Neural progenitor cell (in vitro differentiated cells): ENCODE measurements at places on chromosomes 6 and 20. TPM values are rescaled to one million over a fixed set of nuclear protein-coding genes. Genes with fewer than 3 reads are reported as not detected.

- DNase-seq: no peak
Measured at GRCh38 chr20:855466-856360, 22.2 kb downstream of the FAM110A start.

DNA sequence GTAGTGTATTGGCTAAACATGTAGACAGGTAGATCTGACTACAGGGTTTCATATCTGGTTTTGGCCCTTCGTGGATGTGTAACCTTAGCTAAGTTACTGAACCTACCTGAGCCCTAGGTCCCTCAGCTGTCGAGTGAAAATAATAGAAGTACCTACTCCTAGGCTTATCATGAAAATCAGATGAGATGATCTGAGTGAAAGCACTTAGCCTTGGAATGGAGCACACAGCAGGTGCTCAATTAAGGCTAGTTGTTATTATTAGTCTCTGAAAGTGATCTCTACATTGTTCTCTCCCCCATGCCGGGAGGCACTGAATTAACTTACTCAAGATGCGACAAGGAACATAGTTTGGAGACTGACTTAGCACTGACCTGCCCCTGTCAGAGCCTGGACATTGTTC lies 174.7 kb upstream of the ZNF217 start:
- DNase-seq: peak; percentile 70

GRCh38 chr20:63648895-63649589 lies 4.2 kb downstream of the STMN3 start:
- no peak for DNase-seq

DNA sequence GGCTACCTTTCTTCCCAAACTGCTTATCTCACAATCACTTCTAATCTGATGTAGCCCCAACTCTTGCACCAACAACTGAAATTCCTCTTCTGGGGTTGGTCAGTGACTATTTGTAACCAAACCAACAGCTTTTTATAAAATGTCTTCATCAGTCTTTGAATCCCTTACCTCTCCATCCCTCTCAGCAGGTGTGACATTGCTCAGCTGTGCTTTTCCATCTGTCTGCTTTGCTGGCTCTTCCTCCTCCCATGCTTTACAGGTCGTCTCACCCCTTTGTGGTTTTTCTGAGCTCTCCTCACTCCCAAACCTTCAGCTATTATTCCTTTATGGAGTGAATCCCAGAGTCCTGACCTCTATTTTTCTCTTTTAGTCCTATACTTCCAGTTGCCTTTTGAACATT lies 5.9 kb downstream of the MAP7 start:
- no peak for DNase-seq

DNA sequence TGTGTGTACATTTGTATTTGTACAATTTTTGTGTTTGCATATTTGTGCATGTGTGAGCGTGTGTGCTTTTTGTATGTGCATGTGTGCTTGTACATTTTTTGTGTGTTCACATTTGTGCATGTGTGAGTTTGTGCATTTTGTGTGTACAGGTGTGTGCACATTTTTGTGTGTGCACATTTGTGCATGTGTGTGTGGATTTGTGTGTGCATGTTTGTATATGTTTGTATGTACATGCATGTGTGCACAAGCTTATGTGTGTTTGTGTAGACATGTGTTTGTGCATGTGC lies 28.9 kb downstream of the PRR18 start:
- DNase-seq: no peak

DNA sequence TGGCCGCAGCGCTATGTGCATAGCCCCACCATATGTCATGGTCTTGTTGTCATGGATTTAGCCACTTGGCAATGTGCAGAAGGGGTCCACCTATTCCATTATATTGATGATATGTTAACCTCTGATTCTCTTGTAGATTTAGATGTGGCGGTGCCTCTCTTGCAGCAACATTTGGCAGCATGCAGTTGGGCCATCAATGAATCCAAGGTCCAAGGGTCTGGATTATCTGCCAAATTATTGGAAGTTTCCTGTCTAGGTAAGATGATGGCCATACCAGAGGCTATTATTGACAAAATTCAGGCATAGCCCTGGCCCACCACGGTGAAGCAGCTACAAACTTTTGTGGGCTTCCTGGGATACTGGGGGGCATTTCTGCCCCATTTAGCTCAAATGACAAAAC lies 31.4 kb downstream of the HDDC2 start:
- DNase-seq: no peak

DNA sequence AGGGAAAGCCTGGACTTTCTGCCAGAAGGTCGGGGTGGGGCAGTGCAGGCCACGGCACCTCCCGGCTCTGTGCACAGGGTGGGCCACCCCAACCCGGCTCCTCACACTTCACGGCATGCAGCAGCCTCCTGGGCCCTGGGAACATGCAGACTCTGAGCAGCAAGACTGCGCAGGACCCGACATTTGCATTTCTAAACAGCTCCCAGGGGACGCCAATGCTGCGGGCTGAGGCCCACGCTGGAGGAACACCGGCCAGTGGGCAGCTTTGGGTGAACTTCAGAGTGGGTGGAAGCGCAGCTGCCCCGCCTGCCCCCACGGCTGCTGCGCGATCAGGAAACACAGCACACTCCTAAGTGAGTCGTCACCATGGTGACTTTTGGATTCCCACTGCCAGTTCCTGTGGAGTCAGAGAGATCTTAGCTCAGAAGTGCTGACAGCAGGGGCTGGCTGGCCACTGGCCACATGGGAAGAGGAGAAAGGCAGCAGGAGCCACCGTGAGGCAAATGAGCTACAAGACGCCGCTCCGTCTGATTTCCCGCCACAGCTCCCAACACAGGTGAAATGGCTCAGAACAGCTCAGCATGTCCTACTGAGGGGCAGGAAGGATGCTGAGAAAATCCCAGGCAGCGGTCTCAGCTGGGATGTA lies 52.1 kb downstream of the RNASET2 start:
- DNase-seq: peak; percentile 55

GRCh38 chr6:41996997-41997396 lies 53.3 kb upstream of the TAF8 start:
- DNase-seq: no peak

DNA sequence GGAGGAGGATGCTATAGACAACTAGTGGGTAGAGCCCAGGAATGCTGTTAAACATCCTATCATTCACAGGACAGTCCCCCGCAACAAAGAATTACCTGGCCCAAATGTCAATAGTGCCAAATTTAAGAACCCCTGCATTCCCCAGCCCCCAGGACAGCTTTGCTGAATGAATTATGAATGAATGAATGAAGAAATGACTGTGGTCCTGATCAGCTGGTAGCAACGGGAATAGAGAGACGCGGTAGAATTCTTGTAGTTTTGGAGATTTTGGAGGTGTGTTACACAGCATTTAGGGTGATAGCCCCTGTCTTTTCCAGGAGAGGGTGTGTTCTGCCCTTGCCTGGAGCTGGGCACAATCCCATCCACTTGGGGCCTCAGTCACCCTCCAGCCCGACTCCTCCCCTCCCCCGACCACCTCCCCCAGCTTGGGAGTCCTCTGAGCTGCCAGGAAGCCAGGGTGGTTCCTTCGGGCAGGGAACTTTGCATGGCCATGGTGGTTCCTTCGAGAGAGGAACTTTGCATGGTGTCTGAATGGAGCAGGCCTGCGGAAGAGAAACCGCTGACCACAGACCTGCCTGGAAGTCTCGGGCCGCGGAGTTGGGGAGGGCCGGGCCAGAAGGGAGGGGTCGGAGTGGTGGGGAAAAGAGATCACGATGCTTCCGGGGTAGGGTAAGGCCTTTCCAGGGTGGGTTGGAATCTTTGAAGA lies 1.0 kb upstream of the HCK start:
- peak; percentile 30 for DNase-seq

DNA sequence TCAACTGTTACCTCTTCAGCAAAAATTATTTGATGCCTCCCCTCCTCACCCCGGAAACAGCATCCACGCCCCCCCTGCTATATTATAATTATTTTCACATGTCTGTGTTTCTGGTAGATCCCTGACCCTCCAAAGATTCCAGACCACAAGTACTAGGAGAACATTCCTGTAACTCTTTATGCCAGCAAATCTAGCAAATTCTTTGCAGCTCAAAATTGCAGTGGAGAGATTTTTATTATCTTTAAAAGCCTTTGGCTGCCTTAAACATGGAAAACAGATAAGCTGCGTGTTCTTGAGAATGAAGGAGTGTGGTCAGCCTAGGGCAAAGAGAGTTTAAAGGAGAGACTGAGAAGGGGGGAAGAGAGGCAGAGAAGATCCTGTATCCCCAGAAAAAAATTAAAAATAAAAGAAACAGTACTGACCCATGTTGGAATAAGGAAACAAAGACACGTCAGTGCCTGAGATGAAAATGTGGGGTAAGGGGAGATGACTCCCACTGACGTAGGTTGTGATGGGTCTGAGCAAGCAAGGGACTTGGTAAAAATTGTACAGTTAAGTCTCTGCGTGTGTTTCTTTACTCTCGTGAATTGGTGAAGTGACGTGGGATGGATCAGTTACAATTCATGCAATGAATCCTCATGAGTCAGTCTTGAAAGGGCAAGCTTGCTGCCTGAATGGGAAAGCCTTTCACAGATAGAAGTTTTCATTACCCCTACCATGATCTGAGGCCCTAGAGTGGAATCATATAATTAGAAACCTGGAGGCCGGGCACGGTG lies 8.3 kb downstream of the ID4 start:
- DNase-seq: no peak

DNA sequence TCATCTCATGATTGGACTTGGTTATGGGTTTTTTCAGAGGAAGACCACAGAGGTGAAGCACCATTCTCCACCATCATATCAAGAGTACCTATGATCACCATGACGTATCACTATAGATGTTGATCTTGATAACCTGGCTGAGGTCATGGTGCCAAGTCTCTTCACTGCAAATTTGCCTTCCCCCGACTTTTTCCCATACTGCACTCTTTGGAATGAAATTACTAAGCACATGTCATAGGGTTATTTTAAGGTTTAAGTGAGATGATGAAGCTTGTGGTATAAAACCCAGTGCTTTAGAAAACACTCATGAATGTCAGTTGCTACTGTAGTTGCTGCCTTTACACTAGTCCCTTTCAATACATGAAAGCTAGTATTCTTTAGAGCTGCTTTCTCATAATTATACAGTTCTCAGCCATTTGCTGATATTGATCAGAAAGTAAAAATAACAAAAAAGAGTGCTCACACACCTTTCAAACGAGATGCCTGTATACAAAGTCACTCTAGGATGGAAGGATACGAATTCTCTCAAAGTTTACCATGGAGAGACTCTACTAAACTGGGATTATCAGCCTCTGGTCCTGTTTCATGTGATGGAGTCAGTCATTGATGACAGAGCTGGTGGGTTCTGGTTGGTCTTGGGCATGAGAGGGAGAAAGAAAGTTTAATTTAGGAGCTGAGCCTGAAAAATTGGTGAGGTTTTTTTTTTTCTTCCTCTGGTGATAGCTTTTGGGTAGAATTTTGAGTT lies 228.1 kb downstream of the PRL start:
- DNase-seq: no peak

- peak; percentile 59 for DNase-seq
Measured at GRCh38 chr20:31967830-31968249, at the start of gene XKR7. XKR7 (plus strand) TSS chr20:31968151; CDS start chr20:31968176, 25 bp downstream.

GRCh38 chr6:87747646-87748045 lies 45.6 kb upstream of the AKIRIN2 start:
- DNase-seq: no peak

GRCh38 chr6:34524499-34524898 lies 31.6 kb downstream of the SPDEF start:
- no peak for DNase-seq

- DNase-seq: no peak
Measured at GRCh38 chr6:37272834-37273566, 15.1 kb upstream of the TMEM217 start.

DNA sequence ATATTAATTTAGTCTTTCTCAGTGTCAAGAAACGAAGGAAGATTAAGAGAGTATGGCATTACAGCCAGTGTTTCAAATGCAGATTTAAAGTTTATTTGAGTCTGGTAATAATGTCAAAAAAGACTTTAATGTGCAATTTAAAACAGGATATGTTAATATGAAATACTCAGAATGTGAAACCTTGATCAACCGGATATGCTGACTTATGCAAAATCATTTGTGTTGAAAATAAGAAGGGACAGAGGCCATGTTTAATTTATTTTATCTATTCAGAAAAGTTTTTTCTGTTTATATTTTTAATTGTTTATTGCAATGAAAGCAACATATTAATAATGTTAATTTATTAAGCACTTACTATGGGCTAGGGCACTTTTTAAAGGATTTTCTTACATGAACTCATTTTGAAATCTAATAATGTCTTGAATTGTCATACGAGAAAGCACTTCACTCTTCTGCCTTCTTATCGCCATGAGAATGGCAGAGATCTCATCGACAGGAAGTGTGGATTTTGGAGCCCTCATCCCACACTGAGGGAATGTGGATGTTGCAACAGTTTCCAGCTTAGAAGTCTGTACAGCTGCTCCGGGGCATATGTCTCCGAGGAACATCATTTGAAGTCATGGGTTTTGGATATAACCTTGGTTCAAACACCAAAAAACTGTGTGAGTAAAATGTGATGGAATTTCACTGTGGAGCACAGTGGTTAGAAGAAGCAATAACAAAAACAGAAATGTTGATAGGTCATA lies 1410.4 kb downstream of the EPHA7 start:
- DNase-seq: no peak

- DNase-seq: no peak
Measured at GRCh38 chr6:139713424-139713823, 339.0 kb upstream of the CITED2 start.

DNA sequence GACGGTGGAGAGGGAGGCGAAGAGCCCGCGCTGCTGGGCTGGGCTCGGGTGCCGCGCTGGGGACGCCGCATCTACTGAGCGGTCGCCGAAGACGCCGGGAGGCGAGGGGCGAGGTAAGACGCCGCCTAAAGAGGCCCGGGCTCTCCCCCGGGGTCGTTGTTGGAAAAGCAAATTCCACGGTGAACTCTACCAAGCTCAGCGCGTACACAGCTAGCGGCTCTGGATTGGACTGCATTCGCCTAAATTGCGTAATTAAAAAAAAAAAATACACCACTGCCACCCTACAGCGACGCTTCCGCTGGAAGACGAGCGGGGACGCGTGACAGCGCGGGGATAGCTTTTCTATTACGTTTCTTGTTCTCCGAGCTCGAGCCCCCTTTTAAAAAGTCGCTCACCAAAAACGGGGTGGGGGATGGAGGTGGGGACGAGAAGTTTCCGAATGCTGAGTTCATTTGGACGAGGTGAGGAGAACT lies 92.0 kb upstream of the PRDM1 start:
- DNase-seq: peak; percentile 63

GRCh38 chr6:80282913-80283554 lies 176.6 kb downstream of the BCKDHB start:
- no peak for DNase-seq

GRCh38 chr6:52976591-52977035 lies 18.5 kb downstream of the GSTA4 start:
- DNase-seq: peak; percentile 30

The DZANK1 gene
- total RNA-seq: 5.3 and 8.3 TPM in 2 replicates

The SRXN1 gene
- total RNA-seq: 6.8 and 12.8 TPM in 2 replicates

The POM121L2 gene
- total RNA-seq: not detected in 2 replicates

The SEMG1 gene
- not detected in 2 replicates for total RNA-seq

The LCA5 gene
- total RNA-seq: 10.7 and 13.2 TPM in 2 replicates

The ENPP4 gene
- 13.1 and 22.9 TPM in 2 replicates for total RNA-seq

The MYL9 gene
- total RNA-seq: 12.4 and 22.9 TPM in 2 replicates

The SAMD5 gene
- 0.06 and 0.09 TPM in 2 replicates for total RNA-seq

The SNPH gene
- 0.43 and 0.90 TPM in 2 replicates for total RNA-seq
